ENCODE measurements at places on chromosomes 4 and X.

GRCh38 chrX:129823115-129823514 lies 20.6 kb downstream of the ZDHHC9 start:
- no peak for DNase-seq

DNA sequence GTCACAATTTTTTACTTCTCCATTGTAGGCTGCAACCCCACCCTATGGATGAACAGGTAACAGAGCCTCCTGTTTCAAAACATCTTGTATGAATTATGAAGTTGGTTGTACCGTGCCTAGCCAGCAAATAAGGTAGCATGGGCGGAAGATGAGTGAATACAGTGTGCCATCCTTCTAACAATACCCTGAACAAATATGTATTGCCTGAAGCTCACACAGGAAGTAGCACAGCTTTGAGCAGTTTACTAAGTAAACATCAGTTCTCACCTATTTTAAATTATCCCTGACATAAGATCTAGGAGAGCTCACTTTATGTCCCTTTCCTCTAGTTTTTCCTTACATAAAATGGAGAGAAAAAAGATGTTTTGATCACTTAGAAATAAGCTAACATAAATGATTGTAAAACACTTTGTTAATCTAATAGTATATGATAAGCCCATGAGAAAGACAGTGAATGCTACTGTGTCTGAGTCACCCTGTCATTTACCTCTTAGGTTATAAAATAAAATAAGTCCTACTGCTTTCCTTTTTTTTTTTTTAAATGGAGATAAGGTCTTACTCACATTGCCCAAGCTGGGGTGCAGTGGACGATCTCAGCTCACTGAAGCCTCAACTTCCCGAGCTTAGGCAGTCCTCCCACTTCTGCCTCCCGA lies 36.6 kb downstream of the GRSF1 start:
- no peak for DNase-seq

DNA sequence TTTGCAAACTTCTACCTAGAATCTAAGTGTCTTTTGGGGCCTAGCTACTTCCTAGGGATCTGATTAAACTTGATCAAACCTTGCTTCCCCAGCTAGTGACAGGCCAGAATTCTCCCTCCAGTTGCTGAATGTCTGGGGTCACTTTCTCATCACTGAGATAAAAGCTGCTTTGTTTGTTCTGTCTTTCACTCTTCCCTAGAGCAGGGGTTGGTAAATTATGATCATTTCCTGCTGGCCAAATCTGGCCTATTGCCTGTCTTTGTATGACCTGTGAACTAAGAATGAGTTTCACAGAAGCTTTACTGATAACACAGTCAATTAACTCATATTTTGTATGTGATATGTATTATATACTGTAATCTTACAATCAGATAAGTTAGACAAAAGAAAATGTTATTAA lies 157.8 kb upstream of the AADAT start:
- no peak for DNase-seq

DNA sequence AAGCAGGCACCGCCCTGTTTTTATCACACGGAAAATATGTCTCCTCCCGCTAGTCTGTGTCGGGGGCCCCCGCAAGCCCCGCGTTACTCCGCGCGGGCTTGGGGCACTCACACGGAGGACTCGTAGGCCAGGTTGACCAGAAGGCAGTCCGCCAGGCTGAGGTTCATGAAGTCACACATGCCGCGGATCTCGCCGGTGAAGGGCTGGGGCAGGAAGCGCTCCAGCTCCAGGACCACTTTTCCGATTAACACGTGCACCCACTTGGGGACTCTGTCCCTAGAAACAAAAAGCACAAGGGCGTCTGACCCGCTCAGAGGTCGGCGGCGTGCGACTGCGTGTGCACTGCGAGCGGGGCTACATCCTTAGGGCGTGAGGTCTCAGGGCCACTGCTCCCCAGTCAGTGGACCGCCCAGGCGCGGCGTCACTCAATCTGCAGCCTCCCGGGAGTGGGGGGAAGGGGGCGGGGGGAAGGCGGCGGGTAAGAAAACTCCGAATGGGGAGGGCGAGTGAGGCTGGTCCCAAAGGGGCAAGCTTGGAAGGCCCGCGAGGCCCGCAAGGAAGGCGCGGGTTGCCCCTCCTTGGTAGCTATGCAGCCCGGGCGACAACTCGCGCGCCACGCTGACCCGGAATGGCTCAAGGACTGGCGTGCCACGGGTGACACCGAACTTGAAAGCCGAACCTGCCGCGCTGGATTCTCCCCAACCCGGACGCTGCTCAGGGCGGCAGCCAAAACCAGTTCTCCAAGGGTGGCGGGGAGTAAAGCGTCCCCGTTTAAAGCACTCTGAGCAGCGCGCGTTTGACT lies 722 bp downstream of the NAAA start:
- DNase-seq = peak; percentile 22

- no peak for DNase-seq
These were observed 30.3 kb downstream of the PDS5A start for GRCh38 chr4:39947417-39947816.

GRCh38 chr4:186557061-186557460 lies 1.7 kb upstream of the MTNR1A start:
- no peak for DNase-seq

DNA sequence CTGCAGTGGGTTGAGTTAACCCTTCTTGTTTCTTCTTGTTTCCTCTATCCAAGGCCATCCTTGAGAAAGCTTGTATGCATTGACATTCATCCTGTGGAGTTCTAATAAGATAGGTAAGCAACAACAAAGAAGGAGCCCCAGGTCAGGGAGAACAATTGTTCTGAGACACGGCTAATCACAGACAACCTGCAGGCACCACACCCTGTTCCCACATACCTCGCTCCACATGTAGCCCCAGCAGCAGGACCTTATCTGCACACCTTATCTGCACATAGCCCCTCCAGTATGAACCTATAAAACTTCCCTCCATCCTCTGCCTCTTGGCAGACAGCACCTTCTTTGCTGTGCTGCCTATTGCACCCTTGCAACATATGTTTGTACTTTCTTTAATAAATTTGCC lies 129.1 kb downstream of the MSL3 start:
- DNase-seq = no peak

DNA sequence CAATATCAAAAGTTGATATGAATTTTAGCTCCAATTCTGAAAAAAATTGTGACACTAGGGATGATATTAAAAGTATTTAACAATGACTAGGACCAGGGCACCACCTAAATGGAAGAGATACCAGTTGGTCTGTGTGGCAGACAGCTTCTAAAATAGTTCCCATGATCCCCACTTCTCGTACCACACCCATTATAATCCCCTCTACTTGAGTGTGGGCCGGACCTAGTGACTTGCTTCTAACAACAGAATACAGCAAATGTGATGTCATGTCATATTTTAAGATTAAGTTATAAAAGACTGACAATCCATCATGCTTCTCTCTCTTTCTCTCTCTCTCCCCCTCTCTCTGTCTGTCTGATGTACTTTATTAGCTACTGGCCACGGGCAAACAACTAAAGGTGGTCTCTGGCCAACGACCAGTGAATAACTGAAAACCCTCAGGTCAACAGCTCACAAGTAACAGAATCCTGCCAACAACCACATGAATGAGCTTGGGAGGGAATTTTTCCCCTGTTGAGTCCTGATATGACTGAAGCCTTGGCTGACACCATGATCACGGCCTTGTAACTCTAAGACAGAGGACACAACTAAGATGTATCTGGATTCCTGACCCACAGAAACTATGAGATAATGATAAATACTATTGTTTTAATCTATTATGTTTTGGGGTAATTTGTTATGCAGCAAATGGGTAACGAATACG lies 34.4 kb downstream of the FAM13A start:
- no peak for DNase-seq

- no peak for DNase-seq
These were observed 139.4 kb downstream of the ZAR1 start for GRCh38 chr4:48629458-48629857.

DNA sequence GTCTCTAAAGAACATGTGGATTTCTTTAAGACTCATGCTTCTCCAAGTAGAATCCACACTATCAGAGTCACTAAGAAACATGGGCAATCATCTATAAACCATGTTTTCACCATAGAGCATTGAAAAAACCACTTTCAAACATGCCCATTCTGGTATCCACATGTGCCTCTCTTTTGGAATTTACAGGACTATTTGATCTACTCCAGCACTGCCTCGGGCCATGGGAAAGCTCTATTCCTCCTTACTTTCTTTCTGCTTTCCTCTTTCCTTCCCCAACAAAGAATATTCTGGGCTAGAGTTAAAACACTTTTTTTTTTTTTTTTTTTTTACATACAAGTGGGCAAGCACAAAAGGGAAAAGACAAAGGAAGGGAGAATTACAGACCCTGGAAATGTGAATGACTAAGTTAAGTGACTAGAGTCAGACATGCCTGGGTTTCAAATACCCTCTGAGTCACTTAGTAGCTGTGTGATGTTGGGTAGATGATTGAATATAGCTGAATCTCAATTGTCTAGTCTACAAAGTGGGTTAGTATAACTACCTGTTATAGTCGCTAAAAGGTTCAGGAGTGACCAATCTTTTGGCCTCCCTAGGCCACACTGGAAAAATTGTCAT lies 847.7 kb upstream of the INTU start:
- no peak for DNase-seq

- no peak for DNase-seq
These were observed 47.4 kb downstream of the WWC2 start for GRCh38 chr4:183146478-183146877.

GRCh38 chr4:150181536-150181935 lies 103.3 kb downstream of the DCLK2 start:
- no peak for DNase-seq

DNA sequence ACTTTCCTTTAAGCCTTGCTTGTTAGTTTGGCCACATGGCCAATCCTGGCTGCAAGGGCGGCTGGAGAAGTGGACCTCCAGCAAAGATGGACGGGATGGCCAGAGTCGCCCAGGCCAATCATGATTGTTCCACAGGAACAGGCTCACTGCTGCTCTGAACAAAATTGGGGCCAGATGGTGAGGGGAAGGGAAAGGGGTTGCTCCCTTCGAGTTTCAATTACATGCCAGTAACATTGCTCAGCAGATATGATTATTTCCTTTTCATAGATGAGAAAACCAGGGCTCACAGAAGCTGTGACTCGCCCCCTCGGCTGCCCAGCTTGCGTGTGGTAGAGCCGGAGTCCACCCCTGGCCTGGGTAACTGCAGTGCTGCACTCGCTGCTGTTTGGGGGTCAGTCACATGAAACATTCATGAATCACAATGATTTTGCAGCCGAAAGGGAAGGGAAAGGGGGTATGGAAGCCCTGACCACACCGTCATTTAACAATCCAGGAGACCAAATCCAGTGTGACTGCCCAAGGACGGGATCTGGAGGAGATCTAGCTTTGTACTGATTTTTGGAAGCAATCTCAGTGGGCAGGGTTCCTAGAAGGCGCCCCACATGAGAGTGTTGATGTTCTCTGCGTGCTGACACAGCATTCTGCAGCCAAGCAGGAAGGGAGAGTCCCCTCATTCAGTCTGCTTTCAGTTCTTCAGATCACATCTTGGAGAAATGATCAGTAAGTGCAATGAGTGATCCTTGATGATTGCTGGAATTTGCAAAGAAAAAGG lies 77.3 kb upstream of the MSX1 start:
- no peak for DNase-seq

DNA sequence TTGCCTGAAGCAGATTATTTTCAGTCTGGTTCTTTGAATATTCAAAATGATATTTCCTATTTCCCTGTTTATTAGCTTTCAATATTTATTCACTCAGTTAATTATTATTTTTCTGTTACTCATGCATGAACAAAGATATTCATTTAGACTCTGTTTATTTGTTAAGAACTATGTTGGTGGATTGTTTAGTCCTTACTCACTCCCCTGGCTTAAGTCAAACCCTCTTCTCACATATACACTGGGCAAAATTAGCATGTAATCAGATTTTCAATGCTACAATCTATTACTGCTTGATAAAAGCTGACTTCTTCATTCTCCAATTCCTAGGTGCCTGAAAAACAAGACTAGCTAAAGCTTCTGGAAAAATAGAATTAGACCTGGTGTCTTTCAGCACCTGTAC lies 335.8 kb downstream of the FAT4 start:
- no peak for DNase-seq

- DNase-seq = no peak
These were observed 81.3 kb upstream of the TMEM33 start for GRCh38 chr4:41853973-41854372.

DNA sequence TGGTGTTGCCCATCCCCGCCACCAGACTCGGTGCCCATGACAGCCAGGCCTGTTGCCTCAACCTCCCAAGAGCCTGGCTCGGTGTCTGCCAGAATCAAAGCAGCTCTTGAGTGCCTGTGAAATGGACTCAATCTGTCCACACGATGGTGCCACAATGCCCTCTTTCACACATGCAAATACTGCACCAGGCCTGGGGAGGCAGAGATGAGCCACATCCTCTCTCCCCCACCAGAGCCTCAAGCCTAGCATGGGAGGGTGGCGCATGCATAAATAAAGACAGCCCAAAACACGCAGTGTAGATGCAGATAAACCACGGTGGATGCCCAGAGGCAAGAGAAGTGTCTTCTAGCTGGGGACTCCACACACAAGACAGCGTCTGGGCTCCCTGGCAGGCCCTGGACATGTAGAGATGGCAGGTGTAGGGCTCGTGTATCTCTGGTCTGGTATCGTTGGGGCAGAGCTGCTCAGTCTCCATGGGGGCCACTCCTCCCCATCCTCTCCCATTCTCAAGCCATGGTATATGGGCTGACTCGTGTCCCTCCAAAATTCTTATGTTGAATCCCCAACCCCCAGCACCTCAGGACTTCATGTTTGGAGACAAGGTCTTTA lies 65.6 kb downstream of the JAKMIP1 start:
- no peak for DNase-seq

DNA sequence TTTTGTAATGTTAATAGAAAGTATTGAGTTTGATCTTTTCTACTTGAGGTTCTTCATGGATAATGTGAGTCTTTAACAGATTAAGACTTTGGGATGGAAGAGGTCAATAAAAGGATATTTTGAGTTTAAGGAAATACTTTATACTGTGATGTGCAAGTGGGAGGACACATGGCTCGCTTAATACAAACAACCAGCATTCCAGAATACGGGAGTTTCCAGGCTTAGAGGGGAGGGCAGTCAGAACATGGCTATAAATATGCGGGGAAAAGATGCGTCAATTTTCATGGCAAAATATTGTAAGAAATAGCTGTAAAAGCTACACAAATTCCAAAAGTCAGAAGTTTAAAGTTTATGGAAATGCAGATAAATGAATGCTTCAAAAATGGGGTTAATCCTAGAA lies 192.3 kb downstream of the AASDH start:
- DNase-seq = no peak

GRCh38 chrX:131752493-131753198 lies 208.8 kb downstream of the OR13H1 start:
- DNase-seq = no peak

GRCh38 chr4:166499820-166500219 lies 626.8 kb downstream of the TLL1 start:
- DNase-seq = no peak

Data from HS-27A (cell line).